ENCODE measurements at places on chromosomes 2 and 18. TPM values are rescaled to one million over a fixed set of nuclear protein-coding genes. Genes with fewer than 3 reads are reported as not detected.
A peak's percentile ranks its signal among the peaks of the same experiment; 100 is the strongest.

GRCh38 chr2:219131327-219131726 is 29.3 kb downstream of the NHEJ1 start:
- DNase-seq: no peak

DNA sequence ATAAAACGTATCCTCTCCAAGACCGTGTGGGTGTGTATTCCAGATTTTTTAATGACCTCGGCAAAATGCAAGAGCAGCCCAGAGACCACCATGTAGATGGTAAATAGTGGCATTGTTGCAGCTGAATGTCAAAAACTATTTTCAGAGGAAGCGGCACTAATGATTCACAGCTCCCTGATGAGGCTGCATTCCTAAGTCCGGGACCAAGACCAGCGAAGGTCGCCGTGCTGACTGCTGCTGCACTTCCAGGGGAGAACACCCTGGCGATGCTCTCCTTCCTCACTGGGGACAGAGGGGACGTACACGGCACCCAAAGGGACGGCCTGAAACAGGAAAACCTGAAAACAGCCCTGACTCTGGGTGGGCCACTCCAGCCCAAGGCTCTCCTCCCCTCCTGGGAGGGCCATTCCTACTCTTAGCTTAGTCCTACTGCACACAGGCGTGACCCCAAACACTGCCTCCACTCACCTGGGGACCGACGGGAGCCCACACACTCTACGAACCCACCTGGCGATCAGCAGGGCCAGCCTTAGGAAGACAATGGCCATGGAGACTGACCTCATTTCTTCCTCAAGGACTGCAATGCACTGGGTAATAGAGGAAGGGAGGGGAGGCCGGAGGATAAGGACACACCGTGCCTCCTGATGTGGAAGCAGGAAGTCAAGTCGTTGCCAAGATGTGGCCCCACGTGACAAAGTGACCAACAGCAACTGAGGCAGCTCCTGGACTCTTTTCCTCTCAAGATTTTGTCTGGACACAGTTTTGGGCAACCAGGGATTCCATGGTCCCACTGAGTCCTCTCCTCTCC is 82.8 kb downstream of the ZNF516 start:
- DNase-seq: no peak

- no peak for DNase-seq
Measured at GRCh38 chr18:13131283-13131682, 87.3 kb upstream of the LDLRAD4 start.

- DNase-seq: no peak
Measured at GRCh38 chr2:112765251-112765650, 842 bp upstream of the CKAP2L start.

DNA sequence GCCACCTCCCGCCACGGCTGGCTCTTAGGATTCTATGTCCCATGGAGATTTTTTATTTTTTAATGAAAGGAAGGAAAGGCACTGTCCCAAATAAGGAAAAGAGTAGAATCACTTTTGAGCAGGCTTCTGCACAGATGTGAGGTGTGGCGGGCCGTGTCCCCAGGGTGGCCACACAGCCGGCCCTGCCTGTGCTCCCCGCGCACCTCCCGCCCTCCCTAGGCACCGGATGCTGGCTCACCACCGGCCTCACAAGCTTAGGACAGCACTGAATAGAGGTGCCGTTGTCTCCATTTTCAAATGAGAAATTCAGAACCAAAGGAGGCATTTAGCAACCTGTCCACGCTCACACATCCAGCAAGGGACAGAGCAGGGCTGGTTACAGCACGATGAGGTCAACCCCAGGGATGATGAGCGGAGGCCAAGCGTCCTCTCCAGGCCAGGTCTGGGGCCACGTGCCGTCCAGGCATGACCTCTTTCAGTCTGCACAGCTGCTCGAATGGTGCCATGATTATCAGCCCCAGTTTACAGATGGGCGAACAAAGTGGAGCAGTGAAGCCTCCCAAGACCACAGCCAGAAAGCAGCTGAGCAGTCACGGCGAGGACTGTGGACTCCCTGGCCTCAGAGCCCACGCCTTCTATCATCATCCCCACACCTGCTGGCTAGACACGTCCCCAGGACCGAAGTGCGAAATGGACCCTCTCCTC is 20.7 kb upstream of the TEX51 start:
- peak; percentile 26 for DNase-seq

DNA sequence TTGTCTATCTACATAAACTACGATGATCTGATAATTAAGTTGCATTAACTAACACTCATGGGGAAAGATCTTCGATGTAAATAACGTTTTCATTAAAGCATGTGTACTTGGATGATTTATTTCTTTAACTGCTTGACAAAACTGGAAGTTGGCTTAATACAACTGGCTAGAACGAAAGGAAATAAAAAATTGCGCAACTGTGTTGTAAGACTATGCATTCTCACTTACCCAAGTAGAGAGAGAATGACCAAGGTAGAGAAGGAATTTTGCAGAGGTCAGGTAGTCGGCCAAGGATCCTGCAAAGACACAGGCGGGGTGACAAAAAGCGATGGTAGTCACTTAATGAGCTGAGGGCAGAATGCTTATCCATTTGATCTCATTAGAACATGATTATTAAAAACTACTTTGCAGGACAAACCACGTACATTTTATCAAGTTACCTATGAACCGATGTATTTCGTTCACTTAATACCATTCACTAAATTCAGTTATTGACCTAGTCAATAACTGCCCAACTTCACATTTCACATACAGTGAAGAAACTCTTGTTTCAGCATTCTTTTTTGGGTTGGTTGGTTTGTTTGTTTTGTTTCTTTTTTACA is 900 bp downstream of the SLC40A1 start:
- DNase-seq: no peak

GRCh38 chr2:216371721-216372702 is at the start of gene MARCHF4:
TSS of gene MARCHF4 (minus strand) at chr2:216372483. CDS start at chr2:216370260, 2,223 bp downstream.
- DNase-seq: peak; percentile 65

DNA sequence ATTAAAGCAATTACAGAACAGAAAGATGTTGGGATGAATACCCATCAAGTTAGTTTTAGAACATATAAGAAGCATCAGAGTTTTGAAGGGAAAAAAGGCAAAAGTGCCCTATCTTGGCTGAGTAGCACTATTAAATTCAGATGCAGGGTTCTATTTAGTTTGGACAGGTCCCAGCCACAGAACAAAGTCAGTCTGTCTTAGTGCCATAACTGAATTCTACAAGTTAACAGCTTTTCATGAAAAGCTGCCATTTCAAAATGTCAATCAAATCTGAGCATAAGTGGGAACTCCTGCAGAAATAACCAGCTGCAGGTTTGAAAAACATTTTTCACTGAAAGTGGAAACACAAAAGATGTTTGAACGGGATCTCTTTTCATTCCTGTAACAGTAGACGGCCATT is 160.4 kb downstream of the SRBD1 start:
- no peak for DNase-seq

DNA sequence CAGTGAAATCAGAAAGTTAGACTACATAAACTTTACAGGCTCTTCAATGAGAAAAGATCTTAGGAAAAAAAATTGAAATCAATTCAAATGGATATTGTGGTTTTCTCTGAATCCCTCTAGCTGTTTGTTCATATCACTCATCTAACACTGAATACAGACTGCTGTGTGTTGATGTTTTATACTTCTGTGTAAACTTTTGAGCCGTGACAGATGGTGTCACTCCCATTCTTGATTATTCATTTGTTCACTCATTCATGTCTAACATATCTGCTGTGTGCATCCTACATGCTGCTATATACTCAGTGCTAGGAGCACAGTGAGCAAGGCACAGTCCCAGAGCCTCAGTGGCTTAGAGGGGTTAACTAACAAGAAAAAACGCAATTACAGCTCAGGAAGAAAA is 12.6 kb downstream of the KLHL23 start:
- no peak for DNase-seq

DNA sequence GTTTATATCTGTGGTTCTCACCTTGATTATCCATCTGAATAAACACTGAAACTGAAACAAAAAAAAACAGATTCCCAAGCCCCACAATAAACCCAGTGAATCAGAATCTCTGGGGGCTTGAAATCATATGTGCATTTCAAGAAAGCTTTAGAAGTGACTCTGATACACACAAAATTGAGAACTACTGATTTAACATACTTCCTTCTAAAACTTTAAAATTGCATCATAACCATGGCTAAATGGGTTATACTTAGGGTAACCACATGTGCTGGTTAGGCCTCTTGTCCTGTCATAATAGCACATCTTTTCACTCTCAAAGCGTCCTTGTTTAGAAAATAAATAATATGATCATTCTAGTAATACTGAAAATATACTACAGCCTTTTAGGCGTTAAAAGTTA is 100.9 kb downstream of the ATAD2B start:
- DNase-seq: no peak

DNA sequence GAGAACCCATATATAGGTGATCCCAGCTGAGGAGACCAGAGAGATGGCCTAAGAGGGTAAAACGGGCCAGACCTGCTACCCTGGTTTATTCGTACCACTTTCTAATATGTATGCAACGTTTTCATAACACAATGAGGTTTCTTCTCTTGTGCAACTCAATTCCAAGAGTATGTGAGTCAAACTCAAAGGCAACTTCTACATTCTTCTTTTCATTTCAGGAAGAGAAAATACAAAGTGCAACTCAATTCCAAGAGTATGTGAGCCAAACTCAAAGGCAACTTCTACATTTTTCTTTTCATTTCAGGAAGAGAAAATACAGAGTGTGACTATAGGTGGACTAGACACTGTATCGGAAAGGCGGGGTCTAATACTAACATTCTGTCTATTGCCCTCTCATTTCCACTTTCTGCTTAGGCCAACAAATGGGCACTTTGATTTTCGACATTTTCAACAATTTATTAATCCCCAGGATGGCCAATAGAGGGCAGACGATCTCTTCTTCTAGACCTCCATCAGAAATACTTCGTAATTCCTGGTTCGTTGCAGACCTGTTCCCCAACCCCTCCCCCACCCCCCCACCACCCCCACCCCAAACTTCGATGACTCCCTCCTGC is 3.7 kb upstream of the CRIM1 start:
- DNase-seq: no peak

GRCh38 chr2:171894612-171894947 is 536 bp upstream of the SLC25A12 start:
- DNase-seq: no peak

GRCh38 chr18:72973841-72974240 is 106.1 kb upstream of the NETO1 start:
- no peak for DNase-seq

DNA sequence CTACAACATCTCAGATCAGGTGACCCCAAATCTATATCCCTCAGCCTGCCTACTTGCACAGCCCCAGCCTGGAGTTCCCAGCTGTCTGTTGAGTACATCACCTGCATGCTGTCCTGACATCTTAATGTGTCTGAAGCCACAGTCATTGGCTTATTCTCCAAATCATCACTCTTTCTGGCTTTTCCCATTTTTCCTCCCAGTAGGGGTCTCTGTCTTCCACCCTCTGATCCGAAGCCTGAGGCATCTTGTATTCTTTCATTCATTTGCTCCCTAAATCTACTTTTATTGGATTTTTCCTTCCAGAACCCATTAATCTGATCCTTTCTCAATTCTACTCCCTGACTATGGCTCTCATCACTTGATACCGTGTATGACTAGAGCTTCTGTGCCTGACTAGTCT is 332.9 kb upstream of the DCC start:
- no peak for DNase-seq

- DNase-seq: no peak
Measured at GRCh38 chr2:216661639-216662375, 28.6 kb downstream of the IGFBP2 start.

DNA sequence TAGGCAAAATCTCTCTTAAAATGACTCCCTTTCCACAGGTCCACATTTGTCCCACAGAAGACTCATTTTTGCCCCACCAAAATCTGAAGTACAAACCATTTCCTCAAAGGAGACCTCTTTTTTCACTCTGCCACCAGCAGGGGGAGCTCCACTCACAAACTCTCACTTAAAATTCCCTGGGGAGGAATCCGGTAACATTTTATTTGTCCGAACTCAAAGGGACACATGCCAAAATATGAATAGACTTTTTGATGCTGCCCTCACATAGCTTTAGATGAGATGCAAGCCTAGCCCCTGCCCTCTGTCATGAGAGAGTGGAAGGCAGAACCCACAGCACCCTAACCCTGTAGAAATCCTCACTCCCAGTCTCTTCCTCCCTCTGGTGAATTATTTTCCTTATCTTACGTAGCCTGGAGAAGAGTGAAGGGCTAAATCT is 57.1 kb downstream of the RMDN2 start:
- DNase-seq: peak; percentile 60

DNA sequence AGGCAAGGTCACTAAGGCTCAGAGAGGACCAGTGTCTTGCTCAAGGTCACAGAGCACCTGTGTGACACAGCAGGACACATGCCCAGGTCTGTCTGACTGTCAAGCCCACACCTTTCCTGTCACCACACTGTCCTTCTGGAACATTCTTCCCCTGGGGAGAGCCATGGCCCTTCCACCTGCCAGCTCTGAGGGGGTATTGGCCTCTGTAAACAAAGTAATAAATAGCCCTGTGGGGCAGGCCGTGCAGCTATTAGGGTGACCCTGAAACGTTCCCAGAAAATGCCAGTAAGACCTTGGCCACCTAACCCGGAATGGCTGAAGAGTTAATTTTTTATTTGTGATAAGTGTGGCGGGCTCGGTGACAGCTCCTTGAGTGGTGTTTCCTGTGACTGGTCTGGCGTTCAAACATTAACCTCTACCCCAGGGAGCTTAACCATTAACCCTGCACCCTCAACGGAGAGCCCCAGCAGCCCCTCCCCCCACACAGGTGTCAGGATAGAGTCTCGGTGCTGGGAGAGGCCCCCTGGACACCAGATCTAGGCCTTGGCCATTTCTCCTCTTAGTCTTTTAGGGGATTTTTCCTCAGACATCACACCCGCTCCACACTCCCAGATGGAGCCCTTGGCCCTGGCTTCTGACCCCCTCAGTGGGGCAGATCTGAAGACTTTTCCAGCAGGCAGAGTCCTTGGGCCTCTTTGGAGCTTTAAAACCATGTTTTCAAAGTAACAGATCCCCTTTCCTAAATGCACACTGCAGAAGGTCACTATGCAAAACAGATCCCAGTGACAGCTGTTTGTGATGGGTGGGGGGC is 36.6 kb downstream of the SCTR start:
- peak; percentile 74 for DNase-seq

- no peak for DNase-seq
Measured at GRCh38 chr2:27823569-27823968, 52.0 kb downstream of the MRPL33 start.

- DNase-seq: no peak
Measured at GRCh38 chr2:68934021-68934420, 18.7 kb downstream of the GKN2 start.

- no peak for DNase-seq
Measured at GRCh38 chr2:26535663-26536275, 57.8 kb upstream of the OTOF start.

CRYBA2 gene
- total RNA-seq: not detected

XDH gene
- 0.27 TPM for total RNA-seq

REEP1 gene
- total RNA-seq: 6.9 TPM

PLEKHH2 gene
- total RNA-seq: 42.0 TPM

TNFAIP6 gene
- 2.1 TPM for total RNA-seq

NT5DC4 gene
- 0.53 TPM for total RNA-seq

CCDC74A gene
- total RNA-seq: 4.9 TPM
